ENCODE measurements at places on chromosomes 5 and 9.
A peak's percentile ranks its signal among the peaks of the same experiment; 100 is the strongest.

- no peak for DNase-seq
These were observed 10.8 kb upstream of the SPATA24 start for GRCh38 chr5:139414581-139415130.

DNA sequence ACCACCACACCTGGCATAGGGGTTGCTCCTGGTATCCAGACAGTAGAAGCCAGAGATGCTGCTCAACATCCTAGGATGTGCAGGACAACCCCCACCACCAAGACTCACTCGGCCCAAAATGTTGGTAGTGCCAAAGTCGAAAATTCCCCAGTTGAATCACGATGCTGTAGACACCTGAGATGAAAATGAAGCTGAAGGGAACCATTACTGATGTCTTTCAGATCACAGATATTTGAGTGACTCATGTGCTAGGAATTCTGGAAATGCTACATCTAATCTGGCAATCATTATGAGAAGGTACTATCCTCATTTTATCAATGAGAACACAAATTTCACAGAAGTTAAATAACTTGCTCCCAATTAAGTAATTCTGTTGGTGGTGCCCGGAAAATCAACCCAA lies 21.0 kb upstream of the UBE2QL1 start:
- DNase-seq: no peak

GRCh38 chr9:114108016-114108833 lies 9.1 kb upstream of the KIF12 start:
- DNase-seq: peak; percentile 52

DNA sequence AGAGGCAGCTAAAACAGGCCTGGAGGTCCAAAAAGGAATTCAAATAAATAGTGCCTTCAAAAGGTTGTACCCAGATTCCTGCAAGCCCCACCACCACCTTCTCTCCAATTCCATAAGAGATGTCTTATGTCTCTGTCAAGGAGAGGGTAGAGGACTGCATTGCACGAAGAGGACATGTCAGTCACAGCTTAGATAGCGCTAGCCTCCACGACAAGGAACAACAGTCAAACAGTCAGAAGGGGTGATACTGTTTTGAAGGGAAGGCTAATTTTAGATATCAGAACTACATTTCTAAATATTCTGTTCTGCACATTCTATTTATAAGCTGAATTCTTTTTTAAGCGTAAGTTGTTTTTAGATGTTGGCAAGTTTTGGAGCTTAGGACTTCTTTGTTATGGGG lies 34.2 kb downstream of the PLAC8L1 start:
- no peak for DNase-seq

DNA sequence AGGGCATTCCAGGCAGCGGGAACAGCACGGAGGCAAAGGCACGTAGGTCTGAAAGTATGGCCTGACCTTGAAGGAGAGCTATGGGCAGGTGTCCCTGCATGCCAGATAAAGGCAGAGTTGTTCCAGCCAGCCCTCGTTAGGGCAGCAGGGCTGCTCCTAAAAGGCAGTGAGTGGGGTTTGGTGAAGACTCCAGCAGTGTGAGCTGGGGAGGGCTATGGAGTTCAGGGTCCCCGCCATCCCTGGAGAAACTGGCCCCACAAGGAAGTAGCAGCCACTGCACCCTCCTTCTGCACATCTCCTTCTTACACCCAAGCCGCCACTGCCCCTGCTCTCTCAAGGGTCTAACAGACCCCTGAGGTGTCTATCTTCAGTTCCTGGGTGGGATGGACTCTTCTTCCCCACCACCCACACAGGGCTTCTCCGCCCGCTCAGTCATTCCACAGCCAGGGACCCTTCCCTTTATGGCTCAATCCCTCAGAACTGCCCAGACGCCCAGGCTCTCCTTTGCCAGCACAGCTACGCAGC lies 1.4 kb downstream of the AKNA start:
- peak; percentile 16 for DNase-seq

DNA sequence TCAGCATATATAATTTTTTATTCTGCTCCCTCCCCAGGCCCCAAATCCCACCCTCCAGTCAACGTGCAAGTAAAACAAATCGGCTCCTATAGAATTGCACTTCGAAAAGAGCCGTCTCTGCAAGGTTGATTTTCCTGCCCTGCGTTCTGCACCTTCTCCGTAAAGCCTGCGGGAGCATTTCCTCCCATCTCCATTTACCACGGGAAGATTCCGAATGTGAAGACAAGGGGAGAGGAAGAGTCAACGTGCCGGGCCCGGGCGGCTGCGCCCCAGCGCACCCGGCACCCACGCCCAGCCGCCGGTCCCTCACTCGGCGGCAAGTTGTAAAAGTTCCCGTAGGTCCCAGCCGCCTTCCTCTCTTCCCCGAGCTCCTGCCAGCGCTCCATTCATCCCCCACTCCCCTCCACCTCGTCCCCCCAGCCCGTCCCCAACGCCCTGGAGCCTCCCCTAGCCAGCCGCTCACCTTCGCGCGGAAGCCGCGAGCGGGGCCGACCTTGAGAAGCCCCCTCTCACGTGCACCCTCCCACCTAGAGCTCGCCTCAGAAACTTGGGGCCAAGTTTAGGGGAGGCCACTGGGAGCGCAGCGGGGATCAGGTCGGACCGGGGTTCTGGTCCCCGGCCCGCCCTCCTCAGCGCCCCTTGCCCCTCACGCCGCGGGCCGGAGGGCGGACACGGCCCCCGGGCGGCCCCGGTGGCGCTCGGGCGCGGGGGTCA lies 431 bp downstream of the BNC2 start:
- DNase-seq: no peak

DNA sequence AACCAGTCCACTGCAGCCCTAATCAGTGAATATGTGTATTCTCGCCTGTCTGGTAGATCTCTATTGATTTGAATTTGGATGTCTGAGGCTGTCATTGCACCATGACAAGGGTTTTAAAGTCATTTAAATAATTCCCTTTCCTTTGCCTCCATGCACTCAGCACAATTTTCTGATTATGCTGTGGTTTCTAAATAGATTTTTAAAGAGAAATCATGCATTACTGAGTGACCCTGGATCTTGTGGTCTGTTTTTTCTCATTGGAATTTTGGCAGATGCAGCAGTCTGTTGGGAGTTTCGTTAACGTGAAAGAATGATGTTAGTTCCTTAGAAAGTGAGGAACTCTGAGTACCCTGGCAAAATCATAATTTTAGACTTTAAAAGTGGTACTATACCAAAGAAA lies 396.0 kb downstream of the LRRC70 start:
- no peak for DNase-seq

- DNase-seq: no peak
These were observed 910 bp downstream of the TDRD7 start for GRCh38 chr9:97412626-97413385.

DNA sequence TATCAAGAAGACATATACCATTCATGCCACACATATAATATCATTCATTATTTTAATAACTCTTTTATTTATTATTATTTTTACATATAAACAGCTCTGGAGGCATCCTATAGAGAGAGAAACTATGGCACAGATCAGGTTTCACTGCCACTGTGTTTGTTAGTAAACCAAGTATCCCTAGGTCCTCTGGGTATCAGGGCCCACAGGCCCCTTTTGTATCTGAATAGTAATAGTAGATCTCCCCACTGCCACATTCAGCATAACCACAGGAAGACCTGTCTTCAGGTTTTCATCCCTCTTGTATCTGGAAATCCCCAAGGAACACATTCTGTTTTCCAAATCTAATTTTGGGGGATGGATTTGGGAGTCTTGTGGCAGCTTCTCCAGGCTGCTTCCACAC lies 94.0 kb downstream of the SPATA31D1 start:
- DNase-seq: no peak

DNA sequence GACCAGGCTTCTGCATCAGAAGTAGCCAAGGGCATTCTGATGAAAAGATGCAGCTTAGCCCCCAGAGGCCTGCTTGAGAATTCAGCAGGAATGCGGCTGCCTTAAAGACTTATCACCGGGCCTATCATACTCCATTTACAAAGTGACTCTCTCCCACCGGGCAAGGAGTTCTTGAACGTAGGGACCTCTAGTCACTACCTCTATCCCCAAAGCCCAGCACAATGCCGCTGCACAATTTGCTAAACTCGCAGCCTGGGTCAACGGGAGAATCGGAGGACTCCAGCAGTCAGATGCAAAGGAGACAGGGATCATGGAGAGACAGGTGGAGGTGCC lies 661 bp downstream of the PDCL start:
- no peak for DNase-seq

GRCh38 chr5:36310138-36310537 lies 8.4 kb upstream of the RANBP3L start:
- DNase-seq: no peak

- no peak for DNase-seq
These were observed 26.9 kb upstream of the SH3TC2 start for GRCh38 chr5:149089796-149090195.

DNA sequence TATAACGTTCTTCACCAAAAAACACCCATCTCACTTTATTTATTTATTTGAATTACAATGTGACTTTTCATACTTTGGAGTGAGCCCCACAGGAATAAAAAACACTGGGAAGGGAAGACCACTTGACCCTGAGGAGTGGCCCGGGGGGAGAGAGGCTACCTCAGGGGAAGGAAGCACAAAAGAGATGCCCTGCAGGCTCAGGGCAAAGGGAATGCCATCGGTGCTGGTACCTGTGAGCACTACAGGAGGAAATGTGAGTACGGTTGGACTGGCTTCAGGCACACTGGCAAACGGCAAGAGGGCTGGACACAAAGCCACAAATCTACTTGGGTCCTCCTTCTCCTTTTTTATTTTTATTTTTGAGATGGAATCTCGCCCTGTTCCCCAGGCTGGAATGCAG lies 363.9 kb upstream of the KLF4 start:
- no peak for DNase-seq

GRCh38 chr9:35636135-35636876 lies 14.4 kb downstream of the SIT1 start:
- DNase-seq: no peak

DNA sequence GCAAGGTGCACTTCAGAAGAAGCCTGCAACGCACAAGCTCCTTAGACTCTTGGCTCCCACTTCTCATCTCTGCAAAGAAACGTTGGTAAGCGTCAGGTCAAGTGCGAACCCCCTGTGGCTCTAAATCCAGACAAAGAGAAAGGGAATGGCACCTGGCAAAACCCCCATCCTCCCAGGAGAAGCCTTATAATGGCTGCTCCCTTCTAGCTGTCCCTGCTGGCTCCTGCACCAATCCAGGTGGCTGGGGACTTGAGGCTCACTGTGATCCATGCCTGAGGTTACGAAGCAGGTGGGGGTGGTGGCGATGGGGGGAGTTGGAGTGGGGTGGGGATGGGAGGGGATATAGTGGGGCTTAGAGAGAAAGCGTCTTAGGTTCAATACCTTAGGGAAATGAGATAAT lies 272.8 kb downstream of the DENND1A start:
- DNase-seq: no peak

- no peak for DNase-seq
These were observed 130.9 kb downstream of the PALM2AKAP2 start for GRCh38 chr9:109910671-109911518.

DNA sequence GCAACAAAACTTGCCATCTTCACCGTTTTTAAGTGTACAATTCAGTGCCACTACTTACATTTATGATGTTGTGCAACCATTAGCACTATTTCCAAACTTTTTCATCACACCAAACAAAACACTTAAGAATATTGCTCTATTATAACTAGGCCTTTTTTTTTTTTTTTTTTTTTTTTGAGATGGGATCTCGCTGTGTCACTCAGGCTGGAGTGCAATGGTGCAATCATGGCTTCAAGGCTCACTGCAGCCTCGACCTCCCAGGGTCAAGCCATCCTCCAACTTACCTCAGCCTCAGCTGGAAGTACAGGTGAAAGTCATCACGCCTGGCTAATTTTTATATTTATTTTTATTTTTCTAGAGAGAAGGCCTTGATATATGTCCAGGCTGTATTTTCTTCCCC lies 22.3 kb upstream of the LMNB1 start:
- DNase-seq: no peak

DNA sequence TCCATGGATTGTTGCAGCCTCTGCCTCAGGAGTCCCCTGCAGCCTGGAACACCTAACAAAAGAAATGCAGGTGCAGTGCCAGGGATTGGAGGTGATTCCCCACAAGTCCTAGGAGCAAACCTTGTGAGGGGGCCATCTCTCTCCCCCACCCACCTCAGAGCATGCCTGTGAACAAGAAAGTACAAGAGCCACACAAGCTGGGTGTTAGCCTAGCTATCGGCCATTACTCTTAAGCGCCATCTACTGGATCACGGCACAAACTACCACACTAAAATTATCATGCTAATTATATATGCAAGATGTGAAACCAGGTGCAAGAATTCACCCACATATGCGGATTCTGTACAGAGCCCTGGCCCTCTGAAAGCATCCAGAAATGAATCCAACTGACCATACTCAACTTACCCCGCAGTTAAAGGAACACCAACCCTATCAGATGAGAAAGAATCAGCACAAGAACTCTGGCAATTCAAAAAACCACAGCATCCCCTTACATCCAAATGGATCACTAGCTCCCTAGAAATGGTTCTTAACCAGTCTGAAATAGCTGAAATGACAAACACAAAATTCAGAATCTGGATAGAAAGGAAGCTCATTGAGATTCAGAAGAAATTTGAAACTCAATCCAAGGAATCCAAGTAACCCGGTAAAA lies 16.5 kb upstream of the PRSS3 start:
- DNase-seq: peak; percentile 22

DNA sequence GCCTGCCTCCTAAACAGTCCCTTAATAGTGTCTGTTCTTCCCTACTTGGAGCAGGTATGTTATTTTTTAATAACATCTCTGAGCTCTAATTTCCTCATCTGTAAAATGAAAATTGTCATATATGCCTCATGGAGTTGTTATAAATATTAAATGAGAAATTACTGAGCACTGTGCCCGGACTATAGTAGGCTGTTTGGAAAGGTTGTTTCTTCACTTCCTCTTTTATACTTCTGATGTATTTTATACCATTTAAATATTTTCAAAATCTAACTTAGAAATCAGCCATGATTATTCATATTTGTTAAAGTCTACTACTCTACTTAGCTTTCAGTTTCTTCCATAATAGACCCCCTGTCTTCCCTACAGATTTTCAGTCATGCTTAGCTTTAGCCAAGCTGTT lies 30.5 kb upstream of the HAPLN1 start:
- no peak for DNase-seq

DNA sequence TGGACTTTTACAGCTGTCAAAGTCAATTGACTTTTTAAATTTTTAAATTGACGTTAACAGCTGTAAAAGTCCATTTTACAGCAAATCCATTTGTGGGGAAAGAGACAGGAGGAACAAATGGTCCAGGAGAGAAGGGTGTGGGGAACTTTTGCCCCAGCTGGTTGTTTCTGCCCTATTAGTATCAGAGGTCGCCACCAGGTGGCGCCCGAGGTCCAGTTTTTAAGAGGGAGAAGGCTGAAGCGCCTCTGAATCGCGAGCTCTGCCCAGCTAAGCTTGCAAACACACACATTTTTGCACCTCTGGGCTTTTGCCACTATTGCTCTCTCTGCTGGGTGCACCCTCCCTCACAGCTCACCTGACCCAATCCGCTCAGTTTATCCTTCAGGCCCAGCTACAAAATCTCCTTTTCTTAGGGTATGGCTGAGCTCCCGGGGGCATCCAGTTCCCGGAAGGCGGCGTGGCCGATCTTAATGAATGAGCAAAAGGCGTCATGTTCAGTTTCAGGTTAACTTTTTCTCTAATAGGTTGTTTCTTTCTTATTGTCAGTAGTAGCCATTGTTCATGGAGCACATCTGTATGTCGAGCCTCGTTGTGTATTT lies 6.3 kb upstream of the TTLL11 start:
- DNase-seq: peak; percentile 35
